ENCODE measurements at places on chromosomes 1 and 21.

- peak; percentile 96 for DNase-seq
Observed at GRCh38 chr1:2205191-2205952, 10.8 kb upstream of the FAAP20 start.

DNA sequence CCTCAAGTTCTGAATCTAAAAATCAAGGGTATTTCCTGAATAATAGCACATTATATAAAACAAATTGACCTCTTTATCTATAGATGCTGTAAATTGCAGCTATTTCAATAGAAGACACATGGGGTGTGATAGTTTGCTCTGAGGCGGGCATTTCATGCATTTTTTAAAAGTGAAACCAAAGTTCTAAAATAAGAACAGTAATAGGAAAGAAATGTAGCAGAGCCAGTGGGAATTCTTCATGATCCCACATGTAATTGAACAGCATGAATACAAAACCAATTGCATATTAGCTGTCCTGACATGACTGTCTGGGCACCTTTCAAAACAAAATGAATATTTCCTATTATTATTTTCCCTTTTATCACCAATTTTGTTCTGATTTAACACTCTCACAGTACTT, 85.0 kb downstream of the RGS21 start:
- DNase-seq: no peak

DNA sequence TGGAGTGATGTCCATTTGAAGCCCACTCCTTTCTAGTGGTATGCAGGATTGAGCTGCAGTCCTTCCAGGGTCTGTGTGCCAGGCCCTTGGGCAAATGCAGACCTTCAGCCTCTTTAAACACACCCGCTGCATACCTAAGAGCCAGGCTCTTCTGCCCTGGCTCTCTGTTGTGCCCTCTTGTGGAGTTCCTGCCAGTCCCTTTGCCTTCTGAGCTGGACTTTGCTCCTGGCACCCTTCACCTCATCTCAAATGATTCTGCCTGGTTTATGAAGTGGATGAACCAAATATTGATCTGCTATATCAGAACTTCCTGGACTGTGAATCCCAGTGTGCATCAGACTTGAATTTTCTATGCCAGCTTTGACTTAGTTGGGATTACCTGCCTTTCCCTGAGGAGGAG, 158.8 kb downstream of the URB2 start:
- no peak for DNase-seq

DNA sequence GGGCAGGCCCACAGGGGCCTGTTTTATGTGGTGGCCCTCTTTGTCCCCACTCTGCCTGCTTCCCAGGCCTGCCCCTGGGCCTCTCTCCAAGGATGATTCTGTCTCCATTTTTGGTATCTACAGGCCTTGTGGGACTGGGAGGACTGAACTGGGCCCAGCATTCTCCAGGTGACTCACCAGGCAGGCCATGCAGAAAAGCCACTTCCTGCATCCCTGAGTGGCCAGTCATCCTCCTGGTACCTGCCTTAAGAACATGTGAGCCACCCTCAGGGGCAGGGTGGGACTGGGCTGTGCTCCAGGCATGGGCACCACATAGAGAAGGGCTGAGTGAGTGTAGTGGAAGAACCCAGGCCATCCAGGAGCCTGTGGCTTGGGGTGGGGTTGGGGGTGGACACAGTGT, 20.0 kb upstream of the BCAR3 start:
- no peak for DNase-seq

GRCh38 chr1:201240171-201240570, 43.1 kb upstream of the PKP1 start:
- no peak for DNase-seq

DNA sequence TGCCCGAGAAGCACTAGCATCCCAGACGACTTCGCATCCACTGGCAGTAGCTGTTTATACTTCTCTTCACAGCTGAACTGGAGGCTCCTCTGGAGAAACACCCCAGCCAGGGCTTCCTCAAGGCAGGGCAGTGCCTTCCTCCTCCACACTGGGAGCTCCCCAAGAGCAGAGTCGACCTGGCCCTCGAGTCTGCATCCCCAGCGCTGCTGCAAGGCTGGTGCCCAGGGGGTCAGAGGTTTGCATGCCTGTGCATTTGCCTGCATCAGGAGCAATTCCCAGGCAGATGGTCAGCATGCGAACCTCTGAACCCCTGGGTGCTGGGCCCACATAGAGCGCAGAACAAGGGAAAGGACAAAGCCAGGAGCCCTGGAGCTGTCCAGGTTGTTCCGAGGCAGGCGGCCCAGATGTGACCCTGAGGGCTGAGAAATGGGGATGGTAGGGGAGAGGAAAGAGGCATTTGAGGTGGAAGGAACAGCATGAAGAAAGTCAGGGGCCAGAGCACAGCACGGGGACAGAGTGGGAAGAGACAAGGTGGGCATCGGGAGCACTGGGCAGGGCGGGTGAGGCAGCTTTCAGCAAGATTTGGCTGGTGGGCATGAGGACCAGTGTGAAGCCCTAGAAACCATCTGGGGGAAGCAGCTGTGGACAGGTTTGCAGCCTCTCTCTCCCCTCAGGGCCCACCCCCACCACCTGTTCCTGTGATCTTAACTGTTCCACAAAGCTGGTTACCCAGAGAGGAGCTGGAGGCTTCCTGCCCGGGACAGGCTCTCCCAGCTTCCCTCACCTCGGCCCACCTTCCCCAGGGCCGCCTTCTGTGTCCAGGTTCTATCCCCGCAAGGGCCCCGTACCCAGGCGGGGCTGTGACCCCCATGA, 6.4 kb upstream of the S100A8 start:
- DNase-seq: no peak

DNA sequence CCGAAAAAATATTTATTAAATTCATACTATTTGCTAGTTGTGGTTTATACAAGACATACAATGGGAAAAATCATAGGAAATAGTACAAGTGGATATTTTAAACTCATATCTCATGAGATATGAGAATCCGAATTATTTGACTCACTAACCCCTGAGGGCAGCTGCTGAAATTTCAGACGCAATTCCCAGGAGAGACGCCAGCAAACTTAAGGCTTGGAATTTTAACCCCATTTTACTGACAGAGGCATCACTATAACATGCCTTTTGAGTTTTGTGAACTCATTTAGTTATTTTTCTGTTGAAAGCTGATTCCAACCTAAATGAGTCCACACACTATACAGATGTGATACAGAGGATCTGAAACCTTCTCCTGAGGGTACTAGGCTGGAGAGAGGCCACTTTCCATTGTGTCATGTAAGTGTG, 5.9 kb upstream of the MROH9 start:
- no peak for DNase-seq

- DNase-seq: no peak
Observed at GRCh38 chr1:6815726-6816125, 30.5 kb downstream of the CAMTA1 start.
